ENCODE measurements at places on chromosomes 1 and 21.

GRCh38 chr1:168585191-168585590 lies 8.8 kb downstream of the XCL1 start:
- no peak for DNase-seq

- no peak for DNase-seq
Measured at GRCh38 chr1:67882196-67882958, 49.1 kb upstream of the GNG12 start.

- no peak for DNase-seq
Measured at GRCh38 chr21:25186273-25186672, 421.0 kb downstream of the MRPL39 start.

DNA sequence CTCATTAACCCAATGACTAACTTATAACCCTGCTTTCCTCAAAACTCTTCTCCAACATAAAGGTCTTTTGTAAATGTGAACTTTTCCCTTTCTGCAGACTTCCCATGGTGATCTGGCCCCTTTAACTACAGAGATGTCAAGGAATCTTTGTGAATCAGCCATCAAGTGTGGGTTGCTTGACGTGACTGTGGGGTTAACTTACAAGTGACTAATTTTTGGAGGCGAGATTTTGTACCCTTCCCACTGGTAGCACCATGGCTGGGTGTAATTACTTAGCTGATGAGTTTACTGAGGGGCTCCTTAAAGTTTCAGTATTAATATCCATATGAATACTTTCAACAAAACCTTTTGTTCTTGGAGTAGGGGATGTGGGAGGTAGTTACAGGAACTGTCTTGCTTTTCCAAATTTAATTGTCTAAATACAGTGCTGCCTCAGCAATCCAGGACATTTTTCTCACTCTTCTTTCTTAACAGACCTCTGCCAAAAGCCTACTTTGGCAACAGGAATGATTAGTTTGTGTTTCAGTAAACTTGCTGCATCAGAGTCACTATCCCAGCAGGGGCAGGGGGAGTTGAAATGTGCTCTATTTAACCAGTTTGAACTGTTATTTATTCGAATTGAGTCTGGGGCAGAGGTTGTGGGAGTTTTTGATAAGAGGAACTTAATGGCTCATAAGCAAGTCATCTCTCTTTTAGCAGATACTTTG lies 217.3 kb upstream of the FGGY start:
- no peak for DNase-seq

GRCh38 chr1:28157894-28158293 lies 18.6 kb downstream of the PTAFR start:
- DNase-seq: no peak

DNA sequence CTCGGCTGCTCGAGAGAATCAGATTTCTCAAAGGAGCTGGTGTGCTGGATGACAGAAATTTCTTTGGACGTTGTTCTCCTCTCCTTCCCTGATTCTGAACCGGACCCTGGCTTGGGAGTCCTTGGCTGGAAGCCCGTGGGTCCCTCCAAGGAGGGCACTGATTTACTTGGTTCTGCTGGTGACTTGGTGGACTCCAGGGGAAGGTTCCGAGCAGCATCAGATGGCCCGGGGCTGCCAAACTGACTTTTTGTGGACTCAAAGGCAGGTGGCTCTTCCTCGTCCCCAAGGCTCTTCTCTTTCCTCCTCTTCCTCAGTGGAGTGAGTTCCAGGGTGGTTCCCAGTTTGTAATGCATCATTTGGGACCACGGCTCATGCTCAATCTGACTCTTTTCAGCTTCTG lies 97.9 kb upstream of the EDN2 start:
- DNase-seq: no peak

DNA sequence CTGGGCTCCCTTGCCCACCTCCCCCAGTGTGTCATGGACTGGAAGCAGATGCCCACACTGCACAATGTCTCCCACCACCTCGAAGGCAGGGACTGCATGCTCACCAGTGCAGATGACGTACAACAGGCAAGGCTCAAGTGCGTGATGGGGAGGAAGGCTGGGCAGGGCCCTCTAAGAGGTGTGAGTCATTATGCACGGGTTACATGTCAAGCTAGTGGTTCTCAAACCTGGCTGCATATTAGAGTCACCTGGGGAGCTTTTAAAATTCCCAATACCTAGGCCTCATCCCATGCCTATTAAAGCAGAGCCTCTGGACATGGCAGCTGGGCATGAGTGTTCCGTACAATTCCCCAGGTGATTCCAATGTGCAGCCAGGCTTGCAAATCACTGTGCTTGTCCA lies 137.9 kb upstream of the NGF start:
- DNase-seq: no peak

- DNase-seq: no peak
Measured at GRCh38 chr21:29187944-29188343, 57.5 kb downstream of the MAP3K7CL start.

- DNase-seq: no peak
Measured at GRCh38 chr1:204983881-204984280, 59.1 kb upstream of the CNTN2 start.

DNA sequence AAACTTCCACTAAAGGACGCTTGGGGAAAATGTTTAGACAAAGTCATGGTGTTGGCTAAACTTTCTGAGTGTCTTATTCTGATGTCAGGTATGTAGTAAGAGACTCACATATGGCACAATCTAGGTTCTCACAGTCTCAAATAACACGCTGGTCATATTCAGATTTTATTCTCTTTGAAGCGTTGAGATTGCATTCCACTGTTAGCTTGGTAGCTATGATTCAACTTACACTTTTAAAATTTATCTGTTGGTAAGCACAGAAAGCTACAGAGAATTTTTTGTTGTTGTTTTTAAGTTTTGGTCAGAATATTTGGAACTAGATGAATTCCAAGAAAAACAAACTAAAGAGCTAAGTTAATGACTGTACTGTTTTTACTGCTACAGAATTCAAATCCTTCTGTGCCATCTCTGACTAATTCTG lies 126.7 kb downstream of the PRRX1 start:
- DNase-seq: no peak

GRCh38 chr1:197606168-197606845 lies 169.0 kb downstream of the DENND1B start:
- DNase-seq: no peak

GRCh38 chr1:61448914-61449313 lies 276.0 kb downstream of the TM2D1 start:
- no peak for DNase-seq

GRCh38 chr1:41431490-41432350 lies 52.8 kb downstream of the EDN2 start:
- DNase-seq: no peak

DNA sequence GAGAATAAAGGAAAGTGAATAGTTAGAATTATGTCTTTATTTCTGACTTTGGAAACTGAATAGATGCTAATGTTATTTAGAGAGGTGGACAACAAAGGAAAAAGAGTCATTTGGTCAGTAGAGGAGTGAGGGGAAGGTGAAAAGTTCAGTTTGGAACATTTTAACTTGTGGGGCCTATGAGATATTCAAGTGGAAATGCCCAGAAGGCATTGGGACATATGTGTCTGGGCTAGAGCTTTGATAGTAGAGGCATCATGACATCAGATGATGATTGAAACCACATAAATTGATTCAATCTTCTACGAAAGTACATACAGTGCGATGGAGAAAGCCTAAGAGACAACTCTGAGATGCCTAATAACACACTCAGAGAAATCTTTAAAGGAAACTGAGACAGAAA lies 151.7 kb upstream of the COL11A1 start:
- no peak for DNase-seq

DNA sequence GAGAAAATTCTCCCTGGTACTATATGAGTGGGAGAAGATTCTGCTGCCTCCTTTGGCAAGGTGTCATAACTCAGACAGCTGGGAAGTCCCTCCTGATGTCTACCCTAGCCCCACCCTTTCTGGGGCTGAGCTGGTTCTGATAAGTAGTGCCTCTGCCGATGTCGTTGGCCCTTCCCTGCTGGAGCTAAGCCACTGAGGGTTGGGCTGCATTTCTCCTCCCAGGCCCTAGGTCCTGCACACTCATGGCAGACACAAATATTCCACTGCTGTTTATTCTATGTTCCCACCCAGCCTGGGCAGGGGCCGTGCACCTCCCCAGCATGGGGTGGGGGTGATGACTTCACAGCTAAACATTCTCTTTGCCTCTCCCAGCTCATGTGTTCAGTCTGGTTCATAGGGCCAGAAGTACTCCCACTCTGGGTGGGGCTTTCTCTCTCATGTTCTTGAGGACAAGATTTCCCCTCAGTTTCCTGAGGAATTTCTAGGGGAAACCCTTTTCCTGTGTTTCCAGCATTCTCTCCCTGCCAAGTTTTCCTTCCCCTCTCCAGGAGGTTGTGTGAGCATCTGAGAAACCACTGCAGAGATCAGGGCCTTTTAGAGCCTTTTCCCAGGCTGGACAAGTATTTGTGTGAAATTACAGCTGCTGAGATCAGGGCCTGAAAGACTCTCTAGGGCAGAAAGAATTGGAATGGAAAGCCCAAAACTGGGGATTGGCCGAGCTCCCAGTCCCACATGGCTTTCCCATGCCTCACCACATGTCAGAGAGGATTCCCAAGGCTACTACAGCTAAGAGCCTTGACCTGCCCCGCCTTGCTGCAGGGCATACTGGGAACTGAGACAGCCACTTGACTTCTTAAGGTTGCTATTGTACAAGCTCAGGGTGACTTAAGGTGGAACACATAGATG lies 66.2 kb downstream of the ATP2B4 start:
- no peak for DNase-seq

GRCh38 chr1:19648689-19649088 lies 4.6 kb downstream of the NBL1 start:
- no peak for DNase-seq

- DNase-seq: no peak
Measured at GRCh38 chr1:246092136-246092535, 414.9 kb downstream of the SMYD3 start.

- DNase-seq: peak; percentile 38
Measured at GRCh38 chr21:17611414-17612022, 1.2 kb downstream of the BTG3 start.

DNA sequence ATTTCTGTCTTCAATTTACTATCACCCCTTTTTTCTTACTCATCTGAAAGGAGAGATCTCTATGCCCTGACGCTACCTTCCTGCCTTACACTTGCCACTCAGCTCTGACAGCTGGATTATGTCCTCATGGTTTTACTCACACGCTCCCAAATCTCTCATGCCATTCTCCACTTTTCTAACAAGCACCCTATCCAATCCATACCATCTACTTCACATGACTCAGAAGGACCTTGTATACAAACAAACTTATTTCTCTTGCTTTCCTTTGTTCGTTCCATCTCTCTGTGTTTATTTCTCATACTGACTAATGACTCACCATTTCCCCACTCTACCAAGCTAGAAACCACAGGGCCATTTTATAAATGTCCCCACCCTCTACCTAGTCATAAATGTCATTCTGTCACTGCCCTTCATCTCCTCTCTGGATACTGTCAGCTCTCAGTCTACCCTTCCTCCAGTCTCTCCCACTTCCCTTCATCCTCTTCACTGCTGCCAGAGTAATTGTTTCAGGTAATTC lies 87.3 kb downstream of the USP24 start:
- DNase-seq: no peak

GRCh38 chr1:184388319-184388889 lies 1.6 kb downstream of the C1orf21 start:
- DNase-seq: no peak

DNA sequence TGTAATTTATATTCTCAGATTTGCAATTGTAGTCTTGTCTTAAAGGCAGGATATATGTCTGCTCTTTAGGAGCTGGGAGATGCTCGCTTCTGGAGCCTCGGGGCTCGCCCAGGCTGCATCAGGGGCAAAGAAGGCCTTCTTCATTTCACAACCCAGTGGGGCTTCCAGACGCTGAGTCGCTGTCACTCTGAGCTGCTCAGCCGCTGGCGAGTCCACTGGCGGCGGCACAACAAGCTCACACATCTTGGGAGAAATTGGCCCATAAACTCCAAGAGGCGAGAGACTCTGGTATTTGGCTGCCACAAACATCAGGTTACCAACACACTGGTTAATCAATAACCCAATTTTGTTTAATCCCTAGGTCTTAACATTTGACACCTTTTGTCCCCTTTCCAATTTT lies 216.6 kb downstream of the ATG4C start:
- DNase-seq: no peak

DNA sequence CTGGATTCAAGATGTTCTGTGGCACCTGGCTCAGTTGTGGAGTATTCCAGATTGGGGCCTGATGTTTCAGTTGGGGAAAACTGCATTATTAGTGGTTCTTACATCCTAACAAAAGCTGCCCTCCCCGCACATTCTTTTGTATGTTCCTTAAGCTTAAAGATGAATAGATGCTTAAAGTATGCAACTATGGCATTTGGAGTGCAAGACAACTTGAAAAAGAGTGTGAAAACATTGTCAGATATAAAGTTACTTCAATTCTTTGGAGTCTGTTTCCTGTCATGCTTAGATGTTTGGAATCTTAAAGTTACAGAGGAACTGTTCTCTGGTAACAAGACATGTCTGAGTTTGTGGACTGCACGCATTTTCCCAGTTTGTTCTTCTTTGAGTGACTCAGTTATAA lies 7.2 kb downstream of the FPGT start:
- DNase-seq: no peak

GRCh38 chr21:42376338-42376982 lies 10.1 kb upstream of the TFF1 start:
- DNase-seq: no peak

DNA sequence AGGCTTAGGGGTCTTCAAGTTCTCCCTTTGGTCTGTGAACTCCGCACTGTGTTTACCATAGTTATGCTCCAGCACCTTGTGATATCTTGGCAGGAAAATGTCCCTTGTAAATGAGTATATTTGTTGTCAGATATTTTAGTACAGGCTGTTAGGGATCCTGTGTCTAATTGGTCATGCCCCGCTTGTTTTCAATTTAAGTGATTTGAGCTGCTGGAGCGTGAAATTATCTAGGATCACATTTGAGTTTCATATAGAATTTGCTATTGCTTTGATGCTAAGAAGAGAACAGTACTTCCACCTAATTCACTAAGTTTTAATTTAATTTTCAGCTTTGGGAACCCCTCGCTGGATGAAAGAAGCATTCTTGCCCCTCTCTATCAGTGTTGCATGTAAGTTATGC lies 15.4 kb upstream of the TOR3A start:
- no peak for DNase-seq

DNA sequence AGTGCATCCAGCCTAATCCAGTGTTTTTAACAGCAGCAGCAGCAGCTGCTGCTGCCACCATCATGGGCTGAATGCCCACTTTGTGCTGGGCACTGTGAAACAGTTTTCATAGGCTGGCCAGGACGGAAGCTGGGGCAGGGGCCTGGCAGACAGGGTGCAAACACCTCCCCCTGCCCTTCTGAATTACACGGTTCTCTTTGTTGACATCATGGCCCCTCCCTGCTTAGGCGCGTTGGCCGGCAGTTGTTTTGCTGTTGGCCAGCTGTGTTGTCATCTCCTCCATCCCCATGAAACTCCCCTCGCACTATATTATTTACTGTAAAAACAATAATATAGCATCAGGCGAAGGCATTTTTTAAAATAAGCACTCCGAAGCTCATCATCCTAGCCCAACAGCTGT lies 33.1 kb downstream of the PTPRU start:
- no peak for DNase-seq
